ENCODE measurements at places on chromosomes 7 and 10. TPM values are rescaled to one million over a fixed set of nuclear protein-coding genes. Genes with fewer than 3 reads are reported as not detected.

GRCh38 chr10:99435986-99436638 lies 5.7 kb upstream of the GOT1 start:
- H3K27ac ChIP-seq = no peak overlapping the region
- peaks cover 9% of the 10 kb centered on the region for H3K4me1 ChIP-seq
- no peaks in the 10 kb centered on the region for H3K36me3 ChIP-seq
- no peaks in the 10 kb centered on the region for H3K27me3 ChIP-seq
- no peak overlapping the region for H3K4me3 ChIP-seq
- peak; percentile 47 for DNase-seq

DNA sequence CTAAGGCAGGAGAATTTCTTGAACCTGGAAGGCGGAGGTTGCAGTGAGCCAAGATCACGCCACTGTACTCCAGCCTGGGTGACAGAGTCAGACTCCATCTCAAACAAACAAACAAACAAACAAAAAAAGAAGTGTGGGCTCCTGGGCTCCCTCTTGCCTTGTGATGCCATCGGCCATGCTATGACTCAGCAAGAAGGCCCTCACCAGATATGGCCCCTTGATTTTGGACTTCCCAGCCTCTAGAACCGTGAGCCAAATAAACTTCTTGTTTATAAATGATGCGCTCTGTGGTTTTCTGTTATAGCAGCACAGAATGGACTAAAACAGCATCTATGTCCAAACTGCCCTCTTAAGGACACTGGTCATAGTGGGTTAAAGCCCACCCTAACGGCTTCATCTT lies 29.9 kb upstream of the RHEB start:
- H3K4me1 ChIP-seq = peaks cover 7% of the 10 kb centered on the region
- no peaks in the 10 kb centered on the region for H3K36me3 ChIP-seq
- H3K27me3 ChIP-seq = no peaks in the 10 kb centered on the region
- H3K27ac ChIP-seq = no peak overlapping the region
- H3K4me3 ChIP-seq = no peak overlapping the region

The TACR2 gene
- total RNA-seq = not detected

DNA sequence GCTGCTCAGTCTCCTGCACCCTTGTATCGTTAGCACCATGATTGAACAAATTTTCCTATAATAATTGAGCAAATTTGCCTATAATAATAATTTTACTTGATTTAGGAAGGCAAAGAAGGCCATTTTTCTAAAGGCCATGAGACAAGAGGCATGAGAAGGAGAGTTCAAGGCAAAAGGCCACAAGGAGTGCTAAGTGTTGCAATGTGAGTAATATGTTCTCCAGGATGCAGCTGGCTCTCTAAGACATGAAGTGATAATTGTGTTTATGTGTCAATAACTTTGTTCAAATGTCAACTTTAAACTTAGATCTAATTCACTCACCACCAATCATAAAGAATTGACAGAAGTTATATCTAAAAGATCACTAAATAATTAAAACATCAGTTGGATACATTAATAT lies 53.8 kb downstream of the SGCE start:
- no peak for DNase-seq
- H3K27ac ChIP-seq = no peak overlapping the region
- H3K4me1 ChIP-seq = no peaks in the 10 kb centered on the region
- no peaks in the 10 kb centered on the region for H3K27me3 ChIP-seq
- no peak overlapping the region for H3K4me3 ChIP-seq
- no peaks in the 10 kb centered on the region for H3K36me3 ChIP-seq

DNA sequence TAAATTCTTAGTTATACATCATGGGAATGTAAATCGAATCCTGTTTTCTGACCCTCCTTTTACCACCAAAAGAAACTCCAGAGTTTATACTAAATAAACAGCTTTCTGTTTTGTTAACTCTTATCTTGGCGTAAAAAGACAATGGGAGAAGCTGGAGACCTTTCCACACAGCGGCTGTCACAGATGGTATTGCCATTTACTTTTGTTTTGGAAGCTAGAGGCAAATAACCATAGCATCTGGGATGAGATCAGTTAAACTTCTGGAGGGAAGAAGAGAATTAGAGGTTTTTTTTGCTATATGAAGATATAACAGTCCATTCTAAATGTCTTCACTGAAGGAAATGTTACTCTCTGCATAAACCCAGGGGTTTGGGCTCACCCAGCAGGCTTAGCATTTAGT lies 258.9 kb downstream of the REEP3 start:
- H3K27ac ChIP-seq = no peak overlapping the region
- no peaks in the 10 kb centered on the region for H3K36me3 ChIP-seq
- H3K27me3 ChIP-seq = peaks cover 4% of the 10 kb centered on the region
- DNase-seq = no peak

The GRM8 gene
- total RNA-seq = not detected

DNA sequence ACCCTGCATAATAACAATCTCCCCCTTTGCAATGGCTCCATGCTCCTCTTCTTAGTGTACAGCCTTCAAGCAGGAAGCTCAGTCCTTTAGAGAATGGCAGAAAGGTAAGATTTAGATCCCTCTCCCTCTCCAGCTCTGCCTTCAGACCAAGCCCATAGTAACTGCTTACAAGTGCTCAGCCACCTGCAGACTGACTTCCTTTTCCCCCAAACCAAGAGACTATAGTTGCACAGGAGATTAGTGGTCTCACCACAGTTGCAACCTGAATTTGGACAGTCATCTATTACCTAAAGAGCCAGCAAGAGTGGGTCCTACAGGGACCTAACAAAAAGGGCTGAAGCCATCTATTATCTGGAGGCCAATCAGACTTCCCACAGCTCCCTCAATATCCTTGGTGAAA lies 16.5 kb downstream of the FBXL13 start:
- H3K36me3 ChIP-seq = no peaks in the 10 kb centered on the region
- H3K4me3 ChIP-seq = no peak overlapping the region
- H3K4me1 ChIP-seq = no peaks in the 10 kb centered on the region
- H3K27ac ChIP-seq = no peak overlapping the region

The VGF gene
- total RNA-seq = not detected

- H3K4me3 ChIP-seq = no peak overlapping the region
- H3K27ac ChIP-seq = no peak overlapping the region
- no peaks in the 10 kb centered on the region for H3K27me3 ChIP-seq
- no peaks in the 10 kb centered on the region for H3K36me3 ChIP-seq
- H3K4me1 ChIP-seq = no peaks in the 10 kb centered on the region
- DNase-seq = no peak
Measured at GRCh38 chr10:71365366-71365765, 31.4 kb upstream of the CDH23 start.

Measured in CD4-positive, CD25-positive, alpha-beta regulatory T cell (primary cell).